ENCODE measurements at places on chromosomes 7 and 10. TPM values are rescaled to one million over a fixed set of nuclear protein-coding genes. Genes with fewer than 3 reads are reported as not detected.

DNA sequence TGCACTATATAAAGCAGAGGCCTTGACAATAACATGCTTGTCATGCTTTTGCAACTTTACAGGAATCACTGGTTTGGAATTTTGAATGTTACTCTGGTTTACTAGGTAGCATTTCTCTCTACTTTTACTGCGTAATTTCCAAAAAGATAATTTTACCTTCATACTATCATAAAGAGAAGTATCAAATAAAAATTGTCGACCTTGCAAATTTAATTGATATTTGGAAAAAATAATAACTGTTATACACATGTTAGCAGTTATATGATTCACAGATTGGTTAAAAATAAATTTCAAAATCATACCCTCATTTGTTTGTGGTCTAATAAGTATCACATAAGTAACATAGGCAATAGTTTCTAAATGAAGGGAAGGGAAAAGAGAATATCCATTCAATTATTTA is 228.5 kb upstream of the CACNA2D1 start:
- DNase-seq: no peak

DNA sequence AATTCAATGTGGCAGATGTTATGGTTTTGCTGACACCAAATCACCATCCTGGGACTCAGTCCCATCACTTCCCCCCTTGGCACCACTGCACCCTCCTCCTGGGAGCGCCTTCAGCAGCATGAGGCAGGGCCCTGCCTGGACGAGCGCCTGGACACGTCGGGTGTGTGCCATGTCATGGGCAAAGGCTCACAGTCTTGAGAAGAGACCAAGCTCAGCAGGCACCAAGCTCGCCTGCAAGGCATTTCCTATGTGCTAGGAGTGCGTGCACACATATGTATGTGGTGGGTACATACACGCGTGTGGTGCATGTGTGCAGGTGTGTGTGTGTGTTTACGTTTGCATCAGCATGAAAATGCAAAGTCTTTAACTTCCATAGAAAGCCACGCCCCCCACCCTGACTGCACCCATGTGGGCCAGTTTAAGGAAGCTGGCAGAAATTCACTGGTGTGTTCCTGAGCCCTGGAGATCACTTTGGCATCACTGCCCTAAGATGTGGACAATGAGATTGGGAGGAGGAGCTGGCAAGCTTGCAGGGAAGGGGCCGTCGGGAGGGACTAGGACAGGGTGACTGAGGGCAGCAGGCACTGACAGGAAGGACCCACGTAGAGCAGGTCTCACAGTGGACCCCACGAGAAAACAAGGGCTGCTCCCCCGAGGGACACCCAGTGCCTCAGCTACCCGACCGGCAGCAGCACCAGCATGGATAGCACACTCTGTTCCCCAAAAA is 169.9 kb upstream of the PPP2R2D start:
- DNase-seq: no peak

- DNase-seq: no peak
Measured at GRCh38 chr10:87918254-87918859, 54.9 kb downstream of the PTEN start.

GRCh38 chr7:2087744-2088143 is 145.0 kb downstream of the MAD1L1 start:
- no peak for DNase-seq

- no peak for DNase-seq
Measured at GRCh38 chr7:894164-894867, 18.0 kb downstream of the GET4 start.

DNA sequence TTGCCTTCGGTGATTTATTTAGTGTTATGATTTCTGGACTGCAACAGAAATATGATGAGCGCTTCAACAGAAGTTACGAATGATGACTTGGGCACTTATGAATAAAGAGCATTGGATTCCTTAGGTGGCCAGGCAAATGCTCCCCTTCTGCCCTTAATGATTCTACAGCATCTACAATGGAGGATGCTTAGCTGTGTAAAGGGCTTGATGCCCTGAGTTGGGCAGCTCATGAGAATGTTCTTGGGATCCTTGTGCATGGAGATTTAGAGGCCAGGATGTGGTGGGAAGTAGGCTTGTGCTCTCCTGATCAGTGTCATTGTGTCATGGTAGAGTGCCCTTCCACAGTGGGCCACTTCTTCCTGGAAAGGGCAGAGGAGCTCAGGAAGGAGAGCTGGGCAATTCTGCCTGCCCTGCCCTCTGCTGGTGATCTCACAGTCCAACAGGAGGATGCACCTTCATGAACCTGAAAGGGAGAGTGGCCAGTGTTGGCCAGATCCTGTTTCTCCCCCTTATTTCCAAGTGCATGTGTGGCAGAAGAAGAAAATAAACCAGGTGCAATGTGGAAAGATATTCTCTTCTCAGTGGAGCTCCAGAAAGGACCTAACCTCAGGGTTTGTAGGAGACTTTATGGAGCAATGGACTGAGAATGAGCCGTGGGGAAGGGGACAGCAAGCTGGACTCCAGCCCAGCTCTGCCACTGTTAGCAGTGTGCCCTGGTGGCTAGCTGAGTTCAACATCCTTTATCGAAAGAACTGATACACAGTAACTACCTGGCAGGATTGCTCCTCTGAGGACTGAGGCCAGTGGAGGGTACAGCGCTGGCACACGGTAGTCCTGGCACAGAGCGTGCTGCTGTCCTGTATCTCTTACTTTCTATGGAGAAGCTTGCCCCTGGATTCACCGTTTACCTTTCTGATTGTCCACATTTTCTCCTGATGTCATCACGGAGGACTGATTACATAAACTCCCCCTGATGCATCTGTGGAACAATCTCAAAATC is 182.9 kb downstream of the BMPER start:
- no peak for DNase-seq

DNA sequence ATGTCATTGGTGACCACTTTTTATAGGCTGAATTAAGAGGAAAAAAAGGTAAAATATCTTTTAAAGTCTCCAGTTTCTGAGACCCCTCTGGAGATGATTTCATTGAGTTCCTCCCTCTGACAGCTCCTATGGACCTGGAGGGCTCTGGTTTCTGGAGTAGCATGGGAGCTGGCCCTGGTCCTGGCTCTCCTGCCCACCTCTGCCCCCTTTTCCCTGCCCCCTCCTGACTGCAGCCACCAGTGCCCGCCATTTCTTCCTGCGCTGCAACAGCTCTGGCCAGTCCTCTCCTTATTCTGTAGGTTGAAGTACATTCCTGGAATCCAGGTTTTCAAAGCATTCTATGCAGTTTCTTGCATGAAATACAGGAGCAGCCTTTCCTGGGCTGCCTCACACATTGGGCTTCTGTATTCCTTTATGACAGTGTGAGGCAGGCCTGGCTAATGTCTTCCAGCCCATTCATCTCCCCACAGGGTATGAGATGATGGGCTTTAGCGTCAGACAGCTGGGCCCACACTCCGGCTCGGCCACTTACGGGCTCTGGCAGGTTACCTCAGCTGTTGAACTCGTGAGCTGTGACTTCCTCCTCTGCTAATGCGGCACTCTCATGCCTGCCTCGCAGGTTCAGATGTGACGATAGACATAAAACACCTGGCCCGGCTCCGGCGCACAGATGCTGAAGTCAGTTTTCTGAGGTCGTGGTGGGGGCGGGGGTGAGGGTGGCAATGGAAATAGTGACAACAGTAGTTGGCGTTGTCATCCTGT is 101.7 kb downstream of the MGMT start:
- no peak for DNase-seq

GRCh38 chr7:144738708-144739314 is 97.0 kb downstream of the TPK1 start:
- DNase-seq: no peak

DNA sequence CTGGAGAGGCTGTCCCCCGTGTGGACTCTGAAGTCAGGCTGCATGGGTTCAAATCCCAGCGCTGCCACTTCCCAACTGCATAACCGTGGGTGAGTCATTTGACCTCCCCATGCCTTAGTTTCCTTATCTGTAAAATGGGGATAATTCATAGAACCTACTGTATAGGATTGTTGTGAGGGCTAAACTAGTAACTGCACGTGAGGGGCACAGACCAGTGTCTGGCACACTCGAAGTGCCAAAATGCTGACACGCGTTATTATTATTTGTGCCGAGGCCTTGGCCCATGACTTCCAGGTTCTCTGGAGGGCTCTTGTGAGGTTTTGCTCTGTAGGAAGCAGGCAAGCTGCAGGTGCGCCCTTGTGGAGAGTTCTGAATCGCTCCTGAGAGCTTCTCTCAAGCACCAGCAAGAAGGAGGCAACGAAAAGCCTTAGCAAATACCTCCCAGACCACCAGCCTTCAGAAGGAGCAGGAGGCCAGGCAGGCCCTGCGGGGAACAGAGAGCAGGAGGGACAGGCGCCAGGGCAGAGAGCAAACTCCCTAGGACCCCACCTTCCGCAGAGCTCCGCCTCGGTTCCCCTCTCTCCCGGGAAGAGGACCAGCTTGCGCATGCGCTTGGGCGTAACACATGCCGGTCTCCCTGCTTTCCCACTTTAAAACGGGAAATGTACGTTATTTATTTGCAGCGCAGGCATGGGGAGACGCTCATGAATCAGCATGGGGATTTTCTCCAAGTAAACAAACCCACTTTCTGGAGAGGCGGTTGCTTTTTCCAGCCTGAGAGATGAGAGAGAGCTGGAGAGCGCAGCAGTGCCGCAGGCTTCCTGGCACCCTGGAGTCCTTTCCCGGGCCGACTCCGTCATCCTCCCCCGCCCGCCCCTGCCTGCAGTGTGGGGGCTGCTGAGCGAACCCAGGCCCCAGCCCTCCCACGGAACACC is 39.6 kb downstream of the SORCS3 start:
- DNase-seq: peak; percentile 70

- DNase-seq: no peak
Measured at GRCh38 chr7:95209276-95209675, 115.1 kb downstream of the PON1 start.

- no peak for DNase-seq
Measured at GRCh38 chr7:106731187-106731586, 70.2 kb upstream of the CCDC71L start.

DNA sequence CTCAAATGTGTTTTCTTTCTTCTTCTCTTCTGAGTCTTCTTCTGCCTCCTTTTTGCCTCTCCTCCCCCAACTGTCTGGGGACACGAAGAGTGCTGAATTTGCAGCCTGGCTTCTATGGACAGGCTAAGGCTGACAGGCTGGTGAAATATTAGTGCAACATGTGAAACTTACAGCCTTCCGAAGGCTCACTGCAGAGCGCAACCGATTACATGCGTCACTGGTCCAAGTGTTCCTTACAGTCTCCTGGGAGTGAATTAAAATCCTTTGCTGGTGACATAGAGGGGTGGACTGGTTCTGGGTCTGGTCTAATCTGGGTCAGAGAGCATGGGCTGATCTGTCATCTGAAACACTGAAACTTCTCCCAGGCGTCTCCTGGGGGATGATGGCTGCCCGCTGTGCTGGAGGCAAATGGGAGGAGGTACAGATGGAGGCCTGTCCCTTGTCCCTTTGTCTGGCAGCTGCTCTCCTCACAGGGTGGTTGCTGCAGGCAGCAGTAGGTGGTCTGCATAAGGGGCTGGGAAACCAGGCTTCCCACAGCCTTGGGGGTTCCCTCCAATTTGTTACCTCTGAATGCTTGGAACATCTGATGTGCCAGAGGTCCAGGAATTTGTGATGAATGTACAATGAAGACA is 143.8 kb upstream of the BMPER start:
- no peak for DNase-seq

- no peak for DNase-seq
Measured at GRCh38 chr10:4427532-4427931, 398.5 kb upstream of the AKR1E2 start.

- DNase-seq: no peak
Measured at GRCh38 chr7:133703547-133703946, 423.6 kb upstream of the LRGUK start.

- no peak for DNase-seq
Measured at GRCh38 chr7:113267271-113267670, 148.9 kb upstream of the SMIM30 start.

GRCh38 chr7:157132796-157133195 is 5.9 kb upstream of the UBE3C start:
- no peak for DNase-seq

DNA sequence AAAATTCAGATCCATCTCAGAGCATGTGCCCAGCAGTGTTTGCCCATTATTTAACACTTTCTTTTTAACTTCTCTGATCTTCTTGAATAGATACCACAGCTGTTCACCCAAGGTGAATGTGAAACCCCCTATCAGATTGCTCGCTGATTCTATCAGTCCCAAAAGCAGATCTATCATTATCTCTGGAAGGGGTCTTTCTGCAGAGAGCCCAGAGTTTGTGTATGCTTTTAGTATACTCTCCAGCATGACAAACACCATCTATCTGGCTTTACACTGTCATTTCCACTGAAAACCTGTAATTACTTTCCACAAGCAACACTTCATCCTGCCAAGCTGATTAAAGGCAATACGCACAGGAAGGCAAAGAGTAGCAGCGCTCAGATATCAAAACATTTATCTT is 168.2 kb downstream of the CACNA2D1 start:
- no peak for DNase-seq

GRCh38 chr7:114102131-114102530 is 183.3 kb upstream of the PPP1R3A start:
- no peak for DNase-seq

DNA sequence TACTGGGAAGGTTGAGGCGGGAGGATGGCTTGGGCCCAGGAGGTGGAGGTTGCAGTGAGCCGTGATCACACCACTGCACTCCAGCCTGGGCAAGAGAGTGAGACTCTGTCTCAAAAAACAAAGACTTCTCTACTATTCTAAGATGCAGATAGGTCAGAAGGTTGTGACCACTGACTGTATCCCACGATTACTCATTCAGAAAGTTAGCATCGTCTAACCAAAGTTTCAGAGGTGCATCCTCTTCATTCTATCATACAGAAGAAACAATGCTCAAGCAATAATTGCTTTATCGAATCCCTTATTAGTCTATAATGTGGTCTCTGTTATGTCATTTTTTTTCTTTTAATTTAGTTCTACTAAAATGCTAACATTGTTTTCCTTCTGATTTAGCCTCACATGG is 348.7 kb upstream of the LRGUK start:
- DNase-seq: no peak

The TET1 gene
- total RNA-seq: 5.7 TPM

The NYAP1 gene
- total RNA-seq: 64.1 TPM

The SLC13A4 gene
- total RNA-seq: 2.0 TPM

The GPR146 gene
- 10.9 TPM for total RNA-seq

The HOXA2 gene
- total RNA-seq: not detected

The FGFBP3 gene
- total RNA-seq: 1.9 TPM

The PAX4 gene
- total RNA-seq: not detected

The FGL2 gene
- total RNA-seq: 14.3 TPM

The MAGI2 gene
- total RNA-seq: 200 TPM

The IFIT2 gene
- 13.6 TPM for total RNA-seq

The ANKRD61 gene
- not detected for total RNA-seq
